ENCODE measurements at places on chromosomes 11 and 22.

DNA sequence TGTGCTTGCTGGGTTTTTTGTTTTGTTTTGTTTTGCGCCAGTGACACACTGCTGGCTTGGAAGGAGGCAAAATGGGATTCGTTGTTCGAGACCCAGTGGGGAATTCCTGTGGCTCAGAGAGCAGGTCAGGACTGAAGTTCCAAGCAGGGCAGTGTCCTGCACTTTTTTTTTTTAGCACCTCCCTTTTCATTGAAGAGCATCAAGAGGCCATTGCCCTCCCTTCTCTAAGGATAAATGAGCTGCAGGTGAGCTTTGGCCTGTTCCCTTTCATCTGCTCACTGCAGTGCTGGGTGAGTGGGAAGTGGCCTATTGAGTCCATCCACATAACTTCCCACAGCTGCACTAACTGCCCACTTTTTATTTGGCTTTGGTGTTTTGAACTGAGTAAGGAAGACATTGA, 87.8 kb downstream of the ARHGAP42 start:
- DNase-seq: no peak

- no peak for DNase-seq
These were observed 187.8 kb upstream of the ISX start for GRCh38 chr22:34878171-34878570.

- DNase-seq: no peak
These were observed 9.0 kb upstream of the VPREB1 start for GRCh38 chr22:22235558-22235957.

DNA sequence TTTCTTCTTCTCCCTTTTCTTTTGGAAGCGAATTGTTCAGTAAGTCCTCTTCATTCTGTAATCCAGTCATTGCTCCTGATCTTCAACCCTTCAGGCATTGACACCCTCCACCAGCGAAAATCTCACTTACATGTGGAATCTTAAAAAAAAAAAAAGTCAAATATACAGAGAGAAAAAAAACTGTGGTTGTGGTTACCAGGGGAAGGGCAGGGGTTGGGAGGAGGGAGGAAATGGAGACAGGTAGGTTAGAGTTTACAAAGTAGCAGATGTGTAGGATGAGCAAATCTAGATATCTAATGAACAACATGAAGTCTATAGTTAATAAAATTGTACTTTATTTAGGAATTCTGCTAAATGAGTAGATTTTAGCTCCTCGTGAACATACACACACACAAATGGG, 17.7 kb upstream of the TMEM123 start:
- DNase-seq: no peak

GRCh38 chr11:13463779-13464290, 813 bp upstream of the BTBD10 start:
- DNase-seq: no peak

DNA sequence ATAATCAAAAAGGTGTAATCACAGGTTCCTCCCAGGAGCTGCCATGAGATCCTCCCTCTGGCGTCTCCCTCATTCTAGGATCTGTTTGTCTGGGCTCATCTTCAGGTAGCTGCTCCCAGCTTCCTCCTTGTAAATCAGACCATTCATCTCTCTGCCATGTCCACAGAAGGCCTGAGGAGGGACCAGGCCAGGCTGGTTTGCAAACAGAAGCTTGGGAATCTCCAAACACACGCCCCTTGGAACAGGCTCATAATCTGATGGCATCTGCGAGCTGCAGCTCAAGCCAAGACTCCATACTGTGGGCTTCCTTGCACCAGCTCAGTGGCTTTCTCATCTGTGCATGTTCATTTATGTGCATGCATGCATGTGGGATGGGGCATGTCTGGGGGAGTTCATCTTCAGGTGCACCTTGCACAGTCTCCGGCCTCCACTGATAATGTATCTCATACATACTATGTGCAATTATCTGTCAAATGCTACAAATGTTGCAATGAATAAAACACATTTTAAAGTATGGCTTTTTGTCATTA, 134.9 kb downstream of the NXPE2 start:
- no peak for DNase-seq

DNA sequence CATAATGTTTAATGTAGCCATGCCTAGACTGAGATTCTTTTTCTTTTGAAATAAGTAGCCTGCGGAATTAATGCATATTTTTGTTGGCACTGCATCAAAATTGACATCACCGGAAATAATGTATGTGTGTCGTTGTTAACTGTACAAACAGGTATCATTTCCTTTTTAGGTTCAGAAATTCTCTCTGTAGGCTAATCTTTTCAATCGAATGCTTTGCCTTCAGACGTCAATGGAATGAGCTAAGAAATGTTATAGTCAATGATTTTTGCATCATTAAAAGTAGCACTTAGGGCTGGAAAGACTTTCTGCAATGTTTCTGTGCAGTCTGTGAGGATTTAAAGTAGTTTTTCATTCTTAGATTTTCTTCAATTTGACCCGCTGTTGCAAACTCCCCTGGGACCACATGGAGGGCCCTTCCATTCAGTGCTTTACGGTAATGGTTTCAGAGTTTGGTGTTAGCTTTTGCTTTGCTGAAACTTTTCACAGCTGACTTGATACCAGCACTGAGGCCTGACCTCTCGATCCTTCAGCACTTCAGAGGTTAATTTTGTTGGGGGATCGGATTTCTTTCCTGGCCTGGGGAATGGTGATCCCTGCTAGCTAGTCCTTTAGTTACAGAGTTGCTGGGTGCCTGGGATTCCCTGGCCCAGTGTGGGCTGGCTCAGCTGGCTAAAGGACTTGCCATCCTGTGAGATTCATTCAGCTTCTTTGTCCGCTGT, 137.8 kb downstream of the DBX1 start:
- no peak for DNase-seq

GRCh38 chr22:30240541-30241417, 5.8 kb downstream of the LIF start:
- no peak for DNase-seq

- no peak for DNase-seq
These were observed 2.7 kb downstream of the NLRP6 start for GRCh38 chr11:280706-281485.

DNA sequence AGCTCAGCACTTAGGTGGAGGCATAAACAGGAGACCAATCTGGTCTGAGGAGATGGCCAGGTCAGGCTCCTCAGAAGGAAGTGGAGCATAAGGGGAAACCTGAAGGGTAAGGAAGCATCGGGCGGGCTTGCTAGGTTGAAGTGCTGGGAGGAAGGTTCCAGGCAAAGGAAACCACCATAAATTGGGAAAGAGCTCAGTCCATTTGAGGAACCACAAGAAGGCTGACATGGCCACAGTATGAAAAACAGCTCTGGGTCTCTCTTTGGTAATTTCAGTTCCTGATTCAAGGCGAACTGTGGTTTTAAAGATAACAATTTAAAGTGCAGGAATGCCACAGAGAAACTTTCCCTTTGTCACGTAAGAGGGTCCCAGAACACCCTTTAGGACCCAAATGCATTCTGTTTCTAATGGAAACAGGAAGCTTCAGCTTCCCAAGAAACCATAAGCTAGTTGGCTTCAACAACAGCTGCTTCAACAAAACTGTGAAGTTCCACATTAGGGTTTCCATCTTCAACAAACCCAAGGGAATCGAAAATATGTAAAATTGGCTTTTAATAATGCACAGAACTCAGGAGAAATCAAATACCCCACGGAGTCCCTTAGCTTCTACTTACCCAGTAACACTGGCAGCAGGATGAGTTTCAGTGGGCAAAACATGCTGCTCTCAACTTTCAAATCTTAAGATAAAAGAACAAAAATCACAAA, 10.4 kb downstream of the JAML start:
- no peak for DNase-seq

DNA sequence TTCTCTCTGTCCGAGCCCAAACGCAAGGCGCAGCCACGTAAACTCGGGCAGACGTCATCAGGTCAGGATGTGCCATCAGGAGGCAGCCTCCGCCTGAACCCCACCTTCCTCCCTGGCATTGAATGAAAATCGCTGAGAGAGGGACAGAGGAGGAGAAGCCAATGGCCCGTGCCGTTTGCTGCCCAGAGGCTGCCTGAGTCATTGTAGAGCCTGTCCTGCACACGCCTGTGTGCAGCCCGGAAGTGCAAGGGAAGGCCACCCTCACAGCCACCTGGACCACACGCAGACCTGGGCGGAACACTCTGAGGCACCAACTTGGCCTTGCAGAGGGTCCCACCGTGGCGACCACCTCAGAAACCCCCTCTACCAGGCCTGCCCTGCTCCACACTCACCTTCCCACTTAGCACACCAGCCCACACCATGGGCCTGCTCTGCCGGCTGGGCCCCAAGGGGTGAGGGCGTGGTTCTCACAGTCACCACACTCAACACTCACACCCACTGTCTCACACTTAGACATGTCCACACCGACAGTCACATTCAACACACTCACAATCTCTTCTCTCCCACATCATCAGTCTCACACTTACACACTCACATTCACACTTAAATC, 9.1 kb downstream of the CHID1 start:
- DNase-seq: no peak

- no peak for DNase-seq
These were observed 4.4 kb upstream of the MUC5AC start for GRCh38 chr11:1153105-1153950.

GRCh38 chr11:130001461-130002351, 929 bp downstream of the PRDM10 start:
- DNase-seq: peak; percentile 5

DNA sequence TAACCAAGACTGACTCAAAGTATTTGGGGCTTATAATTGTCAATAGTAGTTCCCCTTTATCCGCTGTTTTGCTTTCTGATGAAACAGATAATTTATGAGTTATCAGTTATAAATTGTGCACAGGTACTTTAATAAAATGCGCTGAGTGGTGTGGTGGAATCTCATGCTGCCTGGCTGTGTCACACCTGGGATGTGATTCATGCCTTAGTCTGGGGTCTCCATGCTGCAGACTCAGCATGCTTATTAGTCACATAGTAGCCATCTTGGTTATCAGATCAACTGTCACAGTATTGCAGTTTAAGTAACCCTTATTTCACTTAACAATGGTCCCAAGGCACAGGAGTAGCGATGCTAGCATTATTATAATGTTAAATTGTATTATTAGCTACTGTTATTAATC, 995.2 kb downstream of the NTM start:
- no peak for DNase-seq
